ENCODE measurements at places on chromosomes 6 and 20. TPM values are rescaled to one million over a fixed set of nuclear protein-coding genes. Genes with fewer than 3 reads are reported as not detected.

Gene MUC22
- total RNA-seq = not detected

Gene RBPJL
- total RNA-seq = not detected

Gene XRN2
- 82.9 TPM for total RNA-seq

Gene PRKN
- 1.1 TPM for total RNA-seq
